ENCODE measurements at places on chromosomes 12 and 14.
A peak's percentile ranks its signal among the peaks of the same experiment; 100 is the strongest.

DNA sequence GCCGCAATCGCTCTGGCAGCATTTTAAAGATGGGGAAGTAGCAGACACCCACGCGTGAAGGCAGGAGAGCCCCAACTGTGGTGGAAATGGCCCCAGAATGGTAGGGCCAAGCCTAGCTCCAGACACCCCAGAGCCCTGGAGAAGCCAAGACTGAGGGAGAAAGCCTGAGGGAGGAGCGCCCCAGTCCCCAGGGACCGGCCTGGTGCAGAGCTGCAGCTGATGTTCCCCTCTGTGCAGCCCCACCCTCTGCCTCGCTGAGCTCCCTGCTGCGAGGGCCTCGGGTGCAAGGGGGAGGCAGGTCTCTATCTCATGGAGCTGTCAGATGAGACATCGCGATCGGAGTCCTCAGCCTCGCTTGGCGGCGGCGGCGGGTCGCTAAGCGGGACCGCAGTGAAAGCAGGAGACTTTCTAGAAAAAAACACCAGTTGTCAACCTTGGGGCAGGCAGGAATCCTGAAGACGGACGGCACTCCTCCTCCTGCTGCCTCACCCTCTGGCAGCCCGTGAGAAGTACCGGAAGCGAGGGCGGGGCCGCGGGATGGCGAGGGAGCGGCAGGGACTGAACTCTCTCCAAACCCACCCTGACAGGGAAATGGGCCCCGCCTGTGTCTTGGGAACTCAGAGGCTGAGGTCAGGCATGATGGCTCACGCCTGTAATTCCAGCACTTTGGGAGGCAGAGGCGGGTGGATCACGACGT lies 6.0 kb downstream of the GAPDH start:
- DNase-seq = peak; percentile 80

GRCh38 chr14:68168460-68169109 lies 349.0 kb downstream of the RAD51B start:
- no peak for DNase-seq

- DNase-seq = no peak
Measured at GRCh38 chr12:90292183-90292582, 583.5 kb upstream of the ATP2B1 start.

DNA sequence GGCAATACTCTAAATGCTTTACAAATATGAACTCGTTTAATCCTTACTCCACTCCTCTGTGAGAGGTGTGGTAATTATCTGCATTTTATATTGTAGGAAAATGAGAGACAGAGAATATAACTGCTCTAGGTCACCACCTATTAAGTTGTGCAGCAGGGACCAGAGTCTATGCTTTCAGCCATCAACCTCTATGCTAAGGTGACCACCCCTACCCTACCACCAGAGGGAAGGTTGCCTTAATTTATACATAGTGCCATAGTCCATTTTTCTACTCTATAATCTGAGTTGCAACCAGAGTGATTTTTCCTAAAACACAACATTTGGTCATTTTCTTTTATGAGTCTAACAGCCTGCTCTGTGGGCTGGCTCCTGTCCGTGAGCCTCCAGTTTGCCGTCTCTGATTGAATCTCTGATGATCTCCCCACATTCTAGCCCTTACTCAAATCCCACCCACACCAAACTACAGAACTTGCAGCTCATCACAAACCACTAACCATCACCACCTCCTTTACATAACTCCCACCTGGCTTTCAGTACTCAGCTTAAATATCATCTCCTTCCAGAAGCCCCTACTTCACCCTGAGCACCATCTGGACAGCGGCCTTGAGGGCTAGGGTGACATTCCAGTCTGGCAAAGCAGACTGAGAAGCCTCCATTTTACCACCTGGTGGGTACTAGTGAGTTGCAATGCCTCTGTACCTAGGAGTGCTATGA lies 126.6 kb downstream of the PPM1H start:
- no peak for DNase-seq

- no peak for DNase-seq
Measured at GRCh38 chr12:22160396-22161003, 114.5 kb downstream of the CMAS start.

DNA sequence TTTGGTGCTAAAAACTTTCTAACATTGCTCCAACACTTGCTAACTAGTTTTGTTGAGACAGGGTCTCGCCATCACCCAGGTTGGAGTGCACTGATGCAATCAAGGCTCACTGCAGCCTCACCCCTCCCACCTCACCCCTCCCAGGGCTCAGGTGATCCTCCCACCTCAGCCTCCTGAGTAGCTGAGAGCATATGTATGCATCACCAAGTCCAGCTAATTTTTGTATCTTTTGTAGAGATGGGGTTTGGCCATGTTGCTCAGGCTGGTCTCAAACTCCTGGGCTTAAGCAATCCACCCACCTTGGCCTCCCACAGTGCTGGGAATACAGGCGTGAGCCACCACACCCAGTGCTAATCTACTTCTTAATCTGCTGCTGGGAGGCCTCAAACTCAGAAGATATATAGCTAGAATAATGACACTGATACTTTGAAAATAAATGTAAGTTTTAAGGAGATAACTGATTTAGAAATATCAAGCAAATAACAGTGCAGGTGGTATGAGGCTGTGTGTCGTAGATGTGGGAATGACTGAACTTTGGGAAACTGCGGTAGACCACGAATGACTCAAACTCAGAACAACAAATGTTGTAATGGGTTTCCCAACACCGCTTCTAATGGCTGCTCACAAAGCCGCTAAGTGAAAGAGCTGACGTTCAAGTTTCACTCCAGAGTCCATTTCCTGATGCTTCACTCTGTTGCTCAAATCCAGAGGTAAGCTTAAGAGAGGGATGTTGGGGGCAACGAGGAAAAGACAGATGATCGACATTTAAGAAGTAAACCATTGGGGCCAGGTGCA lies 10.0 kb downstream of the TMCC3 start:
- DNase-seq = peak; percentile 67
